ENCODE measurements at places on chromosomes 6 and 20. TPM values are rescaled to one million over a fixed set of nuclear protein-coding genes. Genes with fewer than 3 reads are reported as not detected.
A peak's percentile ranks its signal among the peaks of the same experiment; 100 is the strongest.

DNA sequence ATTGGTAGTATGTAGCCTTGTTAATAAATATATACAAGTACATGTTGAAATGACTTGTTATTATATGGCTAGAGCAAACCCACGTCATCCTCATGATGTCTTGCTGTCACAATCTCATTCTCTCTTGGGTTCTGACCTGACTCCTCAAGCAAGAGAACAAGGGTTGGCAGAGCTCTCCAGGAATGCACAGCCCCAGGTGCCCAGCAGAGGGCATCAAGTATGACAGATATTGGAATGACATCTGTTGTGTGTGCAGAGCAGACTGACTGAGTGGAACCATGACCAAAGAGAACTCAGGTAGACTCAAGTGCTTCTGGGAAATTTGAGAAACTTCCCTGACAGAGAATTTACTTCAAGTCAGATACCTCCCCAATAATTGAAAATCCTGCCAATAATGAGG lies 90.6 kb downstream of the PAX1 start:
- no peak overlapping the region for H3K4me3 ChIP-seq
- no peaks in the 10 kb centered on the region for H3K4me1 ChIP-seq
- peaks cover 45% of the 10 kb centered on the region for H3K27me3 ChIP-seq
- H3K36me3 ChIP-seq: no peaks in the 10 kb centered on the region

Gene DNMT3B
- total RNA-seq: 7.5 TPM

Gene LTB
- 0.32 TPM for total RNA-seq

- no peaks in the 10 kb centered on the region for H3K27me3 ChIP-seq
- DNase-seq: no peak
- H3K4me1 ChIP-seq: peaks cover 3% of the 10 kb centered on the region
- no peak overlapping the region for H3K4me3 ChIP-seq
- H3K27ac ChIP-seq: no peak overlapping the region
These were observed 234.8 kb upstream of the TENT5A start for GRCh38 chr6:81987293-81987692.

DNA sequence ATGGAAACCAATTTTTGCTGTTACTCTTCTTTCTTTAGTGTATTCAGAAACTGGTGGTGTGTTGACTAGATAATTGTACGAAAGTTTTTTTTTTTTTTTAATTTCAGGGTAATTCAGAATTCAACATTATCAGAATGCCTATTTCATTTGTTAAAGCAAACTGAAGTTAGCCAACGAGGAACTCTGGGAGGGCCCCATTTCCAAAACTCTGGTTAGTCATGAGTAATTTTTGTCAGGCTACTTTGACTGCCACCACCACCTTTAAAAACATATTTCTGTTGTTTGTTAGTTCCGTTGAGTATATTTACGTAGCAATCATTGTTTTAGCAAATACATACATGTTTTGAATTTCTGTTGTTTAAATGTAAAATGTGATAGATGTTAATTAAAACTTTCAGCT lies 763 bp downstream of the ZKSCAN8 start:
- H3K27ac ChIP-seq: peak overlapping the region; percentile 85
- H3K4me1 ChIP-seq: peaks cover 25% of the 10 kb centered on the region
- H3K4me3 ChIP-seq: peak overlapping the region; percentile 96
- H3K36me3 ChIP-seq: peaks cover 22% of the 10 kb centered on the region
- no peak for DNase-seq

Gene C6orf132
- 22.4 TPM for total RNA-seq

Gene PGC
- total RNA-seq: not detected

DNA sequence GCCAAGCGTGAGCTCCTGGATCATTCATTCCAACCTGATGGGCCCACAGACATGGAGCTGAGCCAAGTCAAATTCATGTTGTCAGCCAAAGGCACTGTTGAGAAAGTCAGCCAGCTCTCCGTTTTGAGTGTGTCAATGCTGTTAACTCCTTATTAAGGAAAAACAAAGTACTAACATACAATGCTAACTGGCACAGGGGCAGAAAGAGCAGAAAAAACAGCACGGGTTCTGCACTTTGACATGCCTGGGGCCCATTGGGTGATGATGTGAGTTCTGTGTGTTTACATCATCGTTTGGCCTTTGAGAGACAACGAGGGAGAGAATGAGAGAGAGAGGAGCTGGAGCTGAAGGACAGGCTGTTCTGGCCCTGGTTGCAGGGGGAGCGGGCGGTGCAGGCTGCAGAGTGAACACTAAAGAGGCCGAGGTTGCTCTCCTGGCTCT lies 85.9 kb downstream of the SMOC2 start:
- H3K27ac ChIP-seq: peak overlapping the region; percentile 84
- H3K4me1 ChIP-seq: peaks cover 38% of the 10 kb centered on the region
- DNase-seq: no peak
- peak overlapping the region; percentile 20 for H3K4me3 ChIP-seq

Gene TRAM2
- total RNA-seq: 21.7 TPM

Gene VGLL2
- total RNA-seq: not detected

DNA sequence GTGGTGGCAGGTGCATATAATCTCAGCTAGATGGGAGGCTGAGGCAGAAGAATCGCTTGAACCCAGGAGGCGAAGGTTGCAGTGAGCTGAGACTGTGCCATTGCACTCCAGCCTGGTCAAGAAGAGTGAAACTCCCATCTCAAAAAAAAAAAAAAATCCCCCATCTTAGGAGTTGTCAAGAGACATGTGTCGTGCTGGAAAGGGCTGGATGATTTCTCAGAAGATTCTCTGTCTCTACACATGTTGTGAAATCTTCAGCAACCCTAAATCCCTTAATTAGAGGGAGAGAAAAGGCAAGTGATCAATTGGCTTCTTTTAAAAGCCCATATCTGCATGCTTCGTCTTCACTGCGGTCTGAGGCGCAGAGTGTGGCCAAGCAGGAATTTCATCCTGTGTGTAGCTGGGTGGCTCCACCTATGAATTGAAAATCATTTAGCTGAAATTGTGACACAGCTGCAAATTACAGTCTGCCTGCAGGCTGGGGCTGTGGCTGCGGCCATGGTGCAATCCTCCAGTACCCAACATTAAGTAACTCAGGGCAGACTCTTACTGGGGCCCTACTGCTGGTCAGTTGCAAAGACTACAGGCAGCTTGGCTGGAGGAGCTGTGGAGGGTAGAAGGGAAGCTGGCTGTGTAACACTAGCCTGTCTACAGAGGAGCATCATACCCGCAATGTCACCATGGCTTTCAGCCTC lies 3.2 kb upstream of the TGM3 start:
- H3K27ac ChIP-seq: no peak overlapping the region
- H3K27me3 ChIP-seq: peaks cover 4% of the 10 kb centered on the region
- no peak overlapping the region for H3K4me3 ChIP-seq
- DNase-seq: no peak
- H3K36me3 ChIP-seq: no peaks in the 10 kb centered on the region
- H3K4me1 ChIP-seq: peaks cover 31% of the 10 kb centered on the region

Measured in mesothelial cell of epicardium (in vitro differentiated cells).